CD4-positive, alpha-beta T cell (primary cell): ENCODE measurements at places on chromosomes 1 and 21.

DNA sequence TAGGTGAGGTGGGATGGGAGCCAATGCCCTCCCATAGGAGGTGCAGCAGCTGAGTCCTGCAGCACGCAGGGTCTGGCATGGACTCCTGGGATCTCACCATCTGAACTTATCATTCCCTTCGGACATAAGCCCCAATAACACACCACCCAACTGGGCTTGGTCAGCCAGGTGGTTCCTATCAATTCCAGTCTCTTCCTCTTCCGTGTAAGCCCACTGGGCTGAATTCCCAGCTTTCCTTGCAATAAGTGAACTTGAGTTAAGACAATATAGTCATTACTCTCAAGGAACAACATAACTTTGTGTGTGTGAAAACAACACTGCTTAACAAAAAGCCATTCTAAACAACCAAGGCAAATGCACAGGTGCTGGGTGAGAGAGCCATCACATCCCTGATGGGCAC, 86.6 kb upstream of the EDN2 start:
- DNase-seq, result no peak

- no peak for DNase-seq
Measured at GRCh38 chr1:52795464-52795863, 47.1 kb upstream of the ZYG11A start.

DNA sequence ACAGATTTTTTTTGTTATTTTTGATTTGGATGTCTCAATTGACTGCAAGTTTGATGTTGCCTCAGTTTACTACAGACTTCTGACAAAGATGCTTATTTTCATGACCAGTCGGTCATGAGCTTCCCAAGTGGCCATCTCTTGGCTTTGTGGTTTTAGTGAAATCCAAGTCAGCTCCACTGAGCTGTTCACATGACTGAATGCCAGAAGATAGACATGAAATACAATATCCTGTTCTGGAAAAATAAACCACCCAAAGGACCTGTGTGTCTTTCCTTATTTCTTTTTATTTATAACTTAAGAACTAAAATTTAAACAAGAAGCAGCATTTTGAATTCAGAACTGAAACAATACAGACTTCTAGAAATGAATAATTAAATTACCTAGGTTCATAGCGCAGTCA, 89.3 kb downstream of the HMCN1 start:
- DNase-seq, result no peak

- DNase-seq, result no peak
Measured at GRCh38 chr1:42937836-42938644, 20.6 kb downstream of the SLC2A1 start.

GRCh38 chr1:152968248-152968647, 2.2 kb upstream of the SPRR4 start:
- no peak for DNase-seq

- no peak for DNase-seq
Measured at GRCh38 chr1:47456250-47456649, 18.4 kb downstream of the FOXD2 start.

GRCh38 chr1:183233113-183233512, 47.0 kb downstream of the LAMC2 start:
- DNase-seq, result no peak

- no peak for DNase-seq
Measured at GRCh38 chr1:77044133-77044849, 174.9 kb downstream of the PIGK start.

GRCh38 chr1:200530623-200531261, 89.8 kb downstream of the KIF14 start:
- DNase-seq, result peak; percentile 49
